ENCODE measurements at places on chromosomes 1 and 21.

GRCh38 chr1:4868521-4868920 lies 214.1 kb downstream of the AJAP1 start:
- DNase-seq: no peak

DNA sequence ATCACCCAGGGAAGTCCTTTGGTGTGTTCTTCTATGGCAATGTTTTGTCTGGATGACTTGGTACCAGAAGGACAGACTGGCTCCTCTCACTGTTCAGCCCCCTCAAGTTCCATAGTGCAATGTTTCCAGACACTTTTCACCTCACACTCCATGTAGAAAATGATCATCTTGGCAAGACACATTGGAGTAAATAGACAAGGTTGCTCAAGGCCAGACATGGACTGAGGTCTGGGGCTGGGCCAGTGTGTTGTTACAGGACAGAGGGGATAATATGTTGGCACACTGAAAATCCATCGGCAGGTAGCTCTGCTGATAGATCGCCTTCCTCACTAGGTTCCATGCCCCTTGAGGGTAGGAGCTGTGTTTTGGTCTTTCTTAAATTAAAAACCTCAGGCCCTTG lies 51.5 kb downstream of the C1orf21 start:
- DNase-seq: no peak

GRCh38 chr1:21550097-21550496 lies 40.9 kb downstream of the ALPL start:
- no peak for DNase-seq

GRCh38 chr1:28439320-28439719 lies 66.5 kb upstream of the RCC1 start:
- DNase-seq: no peak

DNA sequence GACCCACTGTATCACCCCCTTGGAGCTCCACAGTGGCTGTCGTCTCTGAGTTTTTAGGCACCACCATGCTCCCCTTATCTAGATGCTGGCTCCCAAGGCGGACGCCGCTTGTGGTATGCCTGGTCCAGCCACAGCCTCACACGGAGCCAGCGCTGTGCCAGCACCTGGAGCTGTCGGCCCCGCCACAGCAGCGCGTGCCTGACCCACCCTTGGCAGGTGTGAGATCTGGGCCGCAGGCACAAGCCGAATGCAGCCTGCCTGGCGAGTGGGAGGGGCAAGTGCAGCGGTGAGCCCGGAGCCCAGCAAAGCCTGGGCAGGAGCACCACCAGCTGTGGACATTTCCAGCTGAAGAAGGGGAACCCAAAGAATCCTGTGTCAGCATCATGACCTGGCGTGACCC lies 91.9 kb upstream of the BACE2 start:
- no peak for DNase-seq

- no peak for DNase-seq
Measured at GRCh38 chr1:109777436-109777835, 13.7 kb upstream of the EPS8L3 start.

- DNase-seq: no peak
Measured at GRCh38 chr1:177219554-177220458, 49.0 kb downstream of the BRINP2 start.

- DNase-seq: no peak
Measured at GRCh38 chr21:14583629-14584255, 37.6 kb upstream of the SAMSN1 start.

DNA sequence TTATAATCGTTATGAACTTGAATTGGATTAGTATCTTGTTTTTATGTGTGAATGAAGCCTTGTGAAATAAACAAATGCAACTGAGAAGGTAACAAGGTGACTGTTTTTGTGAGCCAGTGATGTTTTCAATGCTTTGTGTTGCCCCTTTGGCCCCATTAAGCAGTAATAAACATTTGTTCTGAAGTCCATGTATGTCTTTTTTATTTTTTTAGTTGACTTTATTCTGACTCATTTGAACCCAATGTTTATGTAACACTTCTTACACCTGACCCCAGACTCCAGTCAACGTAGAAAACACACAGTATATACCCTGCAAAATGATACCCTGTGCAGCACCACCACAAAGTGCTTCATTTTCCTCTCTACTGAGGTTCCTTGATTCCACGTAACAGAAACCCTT lies 4.6 kb upstream of the CACYBP start:
- no peak for DNase-seq

GRCh38 chr1:168726719-168727118 lies 2.3 kb downstream of the DPT start:
- no peak for DNase-seq

DNA sequence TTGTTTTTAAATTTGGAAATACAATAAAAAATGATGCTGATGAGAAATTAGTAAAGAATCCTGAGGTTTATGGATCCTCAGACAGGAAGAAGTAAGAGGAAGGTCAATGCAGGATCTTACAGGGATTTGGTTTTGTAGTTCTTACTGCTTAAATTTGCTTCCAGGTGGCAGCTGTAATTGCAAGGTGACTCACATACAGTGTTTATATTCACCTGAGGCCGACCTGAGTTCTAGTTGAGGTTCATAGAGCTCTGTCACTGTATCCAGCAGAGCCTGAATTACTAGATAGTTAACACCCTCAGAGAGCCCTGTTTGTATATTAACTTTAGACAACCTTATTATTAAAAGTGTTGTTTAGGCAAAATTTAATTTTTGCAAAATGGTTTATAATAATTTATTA lies 1.4 kb upstream of the WDR26 start:
- no peak for DNase-seq

GRCh38 chr1:113479713-113480676 lies 89.7 kb downstream of the MAGI3 start:
- DNase-seq: no peak

- DNase-seq: no peak
Measured at GRCh38 chr1:55197099-55197498, 18.1 kb downstream of the USP24 start.

- no peak for DNase-seq
Measured at GRCh38 chr1:6683434-6683833, 18.2 kb downstream of the DNAJC11 start.

GRCh38 chr1:202619505-202619904 lies 90.7 kb downstream of the SYT2 start:
- DNase-seq: no peak

DNA sequence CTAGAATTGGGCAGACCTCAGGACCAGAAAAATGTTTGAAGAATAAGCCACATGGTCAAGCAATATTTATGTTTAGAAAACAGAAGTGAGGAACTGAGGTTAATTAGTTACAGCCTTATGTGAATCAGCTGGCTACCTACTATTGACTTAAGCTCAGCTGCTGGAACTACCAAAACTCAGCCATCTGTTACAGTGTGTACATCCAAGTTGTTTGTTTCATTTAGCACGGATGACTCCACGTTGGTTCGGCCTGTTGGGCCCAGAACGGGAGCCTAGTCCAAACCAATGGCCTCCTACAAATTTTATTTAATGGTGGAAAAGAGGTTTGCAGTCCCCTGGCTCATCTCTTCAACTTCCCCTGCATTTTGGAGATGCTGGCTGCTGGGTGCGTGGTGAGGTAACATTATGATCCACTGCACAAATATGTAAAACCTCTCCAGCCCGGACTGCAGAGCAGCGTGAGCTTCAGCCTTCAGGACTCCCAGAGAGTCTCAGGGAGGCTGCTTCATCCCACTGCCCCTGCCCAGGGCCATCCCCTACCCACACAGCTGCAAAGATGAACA lies 143.4 kb downstream of the ZZZ3 start:
- no peak for DNase-seq

- DNase-seq: no peak
Measured at GRCh38 chr21:32728848-32729247, 1.0 kb upstream of the SYNJ1 start.

DNA sequence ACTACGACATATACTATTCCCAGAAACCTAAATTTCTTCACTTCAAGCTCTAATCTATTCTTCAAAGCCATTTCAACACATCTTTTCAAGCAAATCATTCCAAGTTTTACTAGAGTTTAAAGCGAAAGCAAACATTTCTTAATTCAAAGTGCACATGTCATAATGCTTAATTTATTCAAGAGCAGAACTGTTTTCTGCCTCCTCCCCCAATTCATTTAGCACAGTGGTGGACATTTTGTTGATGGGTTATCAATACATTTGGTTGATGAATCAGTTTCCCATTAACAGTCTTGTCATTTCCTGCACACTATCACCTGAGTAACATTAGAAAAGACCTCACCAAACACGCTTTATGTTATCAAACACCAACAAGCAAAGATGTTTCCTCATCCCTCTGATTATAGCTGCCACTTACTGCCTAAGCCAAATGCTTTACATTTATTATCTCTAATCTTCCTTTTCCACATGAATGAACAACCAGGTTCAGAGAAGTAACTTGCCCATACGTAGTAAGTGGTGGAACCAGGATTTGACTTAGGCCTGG lies 2.0 kb downstream of the SRSF4 start:
- peak; percentile 53 for DNase-seq

DNA sequence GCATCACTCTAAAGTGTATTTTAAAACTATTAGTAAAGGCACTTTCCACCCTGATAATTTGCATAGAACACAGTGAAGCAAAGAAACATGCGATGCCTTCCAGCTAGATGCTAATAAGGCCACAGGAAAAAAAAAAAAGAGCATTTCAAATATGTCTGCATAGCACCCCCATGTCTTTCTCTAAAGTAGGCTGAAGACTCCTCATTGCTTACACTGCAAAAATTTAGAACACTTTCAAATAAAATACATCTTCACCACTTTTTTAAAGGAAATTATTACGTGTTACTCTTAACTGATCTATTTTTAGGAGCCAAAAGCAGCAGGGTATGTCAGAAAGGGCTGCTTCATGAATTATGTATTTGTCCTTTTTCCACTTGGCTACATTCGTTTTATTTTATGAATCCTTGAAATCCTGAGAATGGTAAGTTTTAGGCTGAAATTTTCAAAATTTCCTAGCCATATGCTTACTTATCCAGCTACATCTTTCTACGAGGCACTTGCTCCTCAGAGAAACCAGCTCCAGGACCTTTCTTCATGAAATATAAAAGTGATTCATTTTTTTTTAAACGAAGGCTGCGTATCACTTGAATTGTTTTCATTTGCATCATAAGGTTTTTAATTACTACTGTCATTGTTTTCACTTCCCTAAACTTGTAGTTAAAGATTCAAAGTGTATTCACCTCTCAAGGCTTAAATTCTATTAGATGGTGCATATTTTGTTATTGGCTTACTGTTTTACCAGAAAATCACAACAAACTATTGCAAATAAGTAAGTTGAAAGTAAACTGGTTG lies 513.0 kb downstream of the PTPRC start:
- no peak for DNase-seq
